ENCODE measurements at places on chromosomes 13 and 19.
A peak's percentile ranks its signal among the peaks of the same experiment; 100 is the strongest.

DNA sequence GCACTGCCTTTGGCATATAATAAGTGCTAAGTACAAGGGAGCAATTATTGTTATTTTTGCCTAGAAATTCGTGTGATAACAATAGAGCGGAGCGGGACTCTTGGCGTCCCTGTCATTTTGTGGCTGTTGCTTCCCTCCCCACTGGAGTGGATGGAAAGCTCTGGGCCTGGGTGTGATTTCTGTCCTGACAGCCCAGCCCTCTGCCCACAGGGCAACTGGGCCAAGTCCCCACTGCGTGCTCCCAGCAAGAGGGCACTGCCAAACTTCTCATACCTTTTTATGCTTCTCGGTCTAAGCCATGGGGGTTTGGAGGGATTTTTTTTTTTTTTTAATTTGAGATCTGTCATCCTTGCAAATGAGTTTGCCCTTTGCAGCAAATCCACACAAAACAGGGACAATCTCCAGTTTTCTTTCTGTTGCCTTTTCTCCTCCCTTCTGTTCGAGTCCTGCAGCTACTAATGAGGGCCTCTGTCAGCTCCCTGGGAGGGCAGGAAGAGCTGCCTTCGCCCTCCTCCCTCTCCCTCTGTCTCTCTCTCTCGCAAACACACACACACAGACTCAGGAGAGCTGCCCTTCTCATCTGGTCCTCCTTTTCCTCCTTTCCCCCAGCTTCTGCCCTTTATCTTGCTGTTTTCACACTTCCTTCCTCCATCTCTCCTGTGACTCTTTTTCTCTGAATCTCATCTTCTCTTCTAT lies 103.9 kb downstream of the DNAJC15 start:
- no peak for DNase-seq

DNA sequence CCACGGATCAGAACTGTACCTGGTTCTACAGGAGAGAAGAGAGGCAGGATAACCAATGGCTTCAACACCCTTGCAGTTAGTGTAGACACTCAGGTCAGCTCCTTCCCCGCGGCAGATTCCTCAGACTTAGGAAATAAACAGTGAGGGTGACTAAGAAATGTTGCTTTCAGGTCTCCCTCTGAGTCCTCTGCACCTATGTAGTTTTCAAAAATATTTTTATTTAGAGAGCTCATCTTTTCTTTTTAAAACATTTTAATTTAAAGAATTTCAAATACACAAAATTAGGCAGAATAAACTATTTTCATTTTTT lies 195.2 kb downstream of the KLF12 start:
- no peak for DNase-seq

DNA sequence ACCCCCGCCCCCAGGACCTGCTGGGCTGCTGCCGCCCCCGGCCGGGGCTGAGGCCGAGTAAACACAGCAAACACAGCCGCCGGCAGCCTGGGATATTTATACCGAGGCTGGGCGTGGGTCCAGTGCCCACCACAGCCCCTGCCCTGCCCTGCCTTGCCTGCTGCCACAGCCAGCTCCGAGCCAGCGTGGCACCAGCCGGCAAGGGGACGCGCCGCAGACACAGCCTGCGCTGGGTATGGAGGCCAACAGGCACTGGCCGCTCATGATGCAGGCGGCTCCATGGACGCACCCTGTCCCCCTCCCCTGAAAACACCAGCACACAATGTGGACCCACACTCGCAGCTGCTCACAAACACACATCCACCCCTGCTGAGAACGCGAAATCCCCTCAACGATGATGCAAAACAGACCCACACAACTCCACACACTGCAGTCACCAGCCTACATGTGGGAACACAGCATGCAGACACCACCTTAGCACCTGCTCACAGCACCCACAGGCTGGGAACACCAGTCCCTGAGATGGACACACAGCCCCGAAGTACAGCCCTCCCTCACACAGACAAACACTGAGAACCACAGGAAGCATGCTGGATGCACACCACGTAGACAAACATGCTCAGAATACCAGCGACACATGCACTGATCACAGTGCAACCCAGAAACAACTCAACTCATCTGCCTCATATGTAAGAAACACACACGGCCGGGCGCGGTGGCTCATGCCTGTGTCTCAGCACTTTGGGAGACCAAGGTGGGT lies 16.2 kb downstream of the CCDC97 start:
- DNase-seq, result no peak

DNA sequence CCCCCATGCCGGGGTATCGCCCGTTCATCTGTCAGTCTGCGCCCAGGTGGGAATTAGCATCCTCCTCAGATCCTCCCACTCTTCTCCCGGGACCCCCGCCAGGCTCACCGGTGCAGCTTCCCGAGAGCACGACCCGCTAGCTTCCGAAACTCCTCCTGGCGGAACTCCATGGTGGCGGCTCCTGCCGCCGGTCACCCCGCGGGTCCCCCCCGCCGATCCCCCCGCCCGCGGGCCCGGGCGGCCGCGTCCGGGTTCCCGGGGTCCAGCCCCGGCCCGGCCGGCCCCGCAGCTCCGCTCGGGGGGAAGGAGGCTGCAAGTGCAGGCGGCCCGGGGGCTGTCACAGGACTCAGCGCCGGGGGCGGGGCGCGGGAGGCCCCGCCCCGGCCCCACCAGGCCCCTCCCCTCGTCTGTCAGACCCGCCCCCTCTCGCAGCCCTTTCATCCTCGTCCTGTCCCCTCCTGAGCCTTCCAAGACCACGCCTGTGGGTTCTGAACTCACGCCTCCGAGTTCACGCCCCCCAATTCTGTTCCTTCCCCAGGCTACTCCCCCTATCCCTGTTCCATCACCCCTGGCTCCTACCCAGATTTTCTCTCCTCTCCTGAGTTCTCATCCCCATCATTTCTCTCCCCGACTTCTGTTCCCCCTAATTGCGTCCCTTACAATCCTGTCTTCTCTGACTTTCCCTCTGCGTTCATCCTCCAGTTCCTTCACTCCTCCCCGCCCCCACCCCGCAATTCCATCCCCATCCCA lies at the start of gene SLC17A7:
SLC17A7 (minus strand) TSS at position 318 of the 750 bp plus-strand sequence; CDS start at position 170, 148 bp downstream.
- no peak for DNase-seq

DNA sequence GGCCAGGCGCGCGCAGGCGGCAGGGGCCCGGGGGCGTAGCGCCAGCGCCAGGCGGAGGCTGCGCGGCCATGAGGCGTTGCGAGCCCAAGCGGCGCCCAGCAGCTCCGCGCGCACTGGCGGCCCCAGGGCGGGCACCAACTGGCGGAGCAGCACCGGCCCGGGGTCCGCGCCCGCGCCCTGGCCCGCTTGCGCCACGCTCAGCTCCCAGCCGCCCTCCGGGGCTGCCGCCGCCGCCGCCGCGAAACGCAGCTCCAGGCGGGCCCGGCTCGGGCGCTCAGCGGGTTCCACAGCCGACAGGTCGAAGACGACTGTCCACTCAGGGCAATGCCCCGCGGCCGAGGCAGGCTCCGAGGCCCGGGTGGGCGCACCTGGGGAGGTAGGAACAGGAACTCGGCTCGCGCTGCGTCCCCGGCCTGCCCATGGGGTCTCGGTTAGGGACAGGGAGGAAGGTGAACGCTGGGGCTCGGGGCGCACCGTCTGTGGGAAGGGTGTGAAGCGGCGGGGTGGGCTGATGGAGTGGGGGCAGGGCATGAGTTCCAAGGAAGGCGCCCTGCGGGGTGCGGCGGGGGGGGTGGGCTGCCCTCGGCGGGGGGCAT lies 26.8 kb downstream of the CERS1 start:
- DNase-seq, result no peak

- DNase-seq, result no peak
Measured at GRCh38 chr19:12411893-12412292, 10.8 kb upstream of the ZNF799 start.

- DNase-seq, result no peak
Measured at GRCh38 chr13:36038785-36039555, 92.2 kb downstream of the DCLK1 start.

GRCh38 chr19:2251106-2252054 lies 2.3 kb downstream of the AMH start:
- DNase-seq, result no peak

DNA sequence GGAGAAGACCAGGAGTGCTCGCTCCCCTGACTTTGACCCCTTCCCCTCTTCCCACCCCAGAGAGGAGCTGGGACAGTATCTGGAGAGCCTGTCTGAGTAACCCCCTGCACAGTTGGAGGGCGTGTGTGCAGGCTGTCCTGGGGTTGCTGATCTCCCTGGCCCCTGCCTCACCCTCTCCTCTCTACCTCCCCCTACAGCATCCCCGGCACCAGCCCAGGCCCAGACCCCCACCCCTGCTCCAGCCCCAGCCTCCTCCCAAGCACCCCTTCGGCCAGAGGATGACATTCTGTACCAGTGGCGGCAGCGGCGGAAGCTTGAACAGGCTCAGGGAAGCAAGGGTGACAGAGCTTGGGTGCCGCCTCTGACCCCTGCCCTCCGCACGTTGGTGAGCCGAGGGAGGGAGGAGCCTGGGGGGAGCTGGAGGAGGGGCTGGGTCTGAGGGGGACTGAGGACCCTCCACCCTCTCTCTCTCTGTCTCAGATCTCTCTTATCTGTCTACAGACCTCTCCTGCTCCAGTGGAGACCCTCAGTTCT lies 8.7 kb downstream of the PROSER3 start:
- DNase-seq, result no peak

DNA sequence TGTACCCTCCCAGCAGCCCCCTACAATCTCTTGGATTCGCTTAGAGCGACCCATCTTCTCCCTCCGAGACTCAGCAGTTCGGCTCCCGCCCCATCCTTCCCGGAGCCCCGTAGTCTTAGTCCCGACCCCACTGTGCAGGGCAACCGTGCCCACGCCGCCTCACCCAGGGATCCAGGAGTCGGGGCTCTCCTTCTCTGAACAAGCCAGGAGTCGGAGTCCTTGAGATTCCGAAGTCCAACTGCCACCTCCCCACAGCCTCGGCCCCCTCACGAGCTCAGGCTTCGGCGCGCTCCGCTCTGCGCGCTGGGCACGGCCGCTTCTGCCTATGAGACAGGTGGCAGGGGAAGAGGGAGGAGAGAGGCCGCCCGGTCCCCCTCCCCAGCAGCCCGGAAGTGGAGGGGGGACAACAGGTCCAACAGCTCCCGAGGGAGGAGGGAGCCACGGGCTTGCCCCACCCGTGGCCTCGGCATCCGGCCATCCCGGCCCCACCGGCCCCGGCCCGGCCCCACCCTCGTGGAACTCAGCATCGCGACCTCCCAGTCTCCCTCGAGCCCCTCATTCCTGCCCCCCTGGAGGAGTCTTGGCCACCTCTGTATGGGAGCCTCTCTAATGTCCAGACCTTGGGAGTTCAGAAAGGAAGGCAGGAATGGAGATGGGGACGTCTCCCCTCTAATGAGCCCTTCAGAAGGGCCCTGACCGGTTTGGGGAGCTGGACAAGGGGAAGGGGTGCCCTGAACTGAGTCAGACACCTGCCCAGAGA lies at the start of gene PHLDB3:
PHLDB3 (minus strand) TSS at position 321 of the 760 bp plus-strand sequence. CDS start 628 bp downstream, outside the sequence.
- DNase-seq, result no peak

DNA sequence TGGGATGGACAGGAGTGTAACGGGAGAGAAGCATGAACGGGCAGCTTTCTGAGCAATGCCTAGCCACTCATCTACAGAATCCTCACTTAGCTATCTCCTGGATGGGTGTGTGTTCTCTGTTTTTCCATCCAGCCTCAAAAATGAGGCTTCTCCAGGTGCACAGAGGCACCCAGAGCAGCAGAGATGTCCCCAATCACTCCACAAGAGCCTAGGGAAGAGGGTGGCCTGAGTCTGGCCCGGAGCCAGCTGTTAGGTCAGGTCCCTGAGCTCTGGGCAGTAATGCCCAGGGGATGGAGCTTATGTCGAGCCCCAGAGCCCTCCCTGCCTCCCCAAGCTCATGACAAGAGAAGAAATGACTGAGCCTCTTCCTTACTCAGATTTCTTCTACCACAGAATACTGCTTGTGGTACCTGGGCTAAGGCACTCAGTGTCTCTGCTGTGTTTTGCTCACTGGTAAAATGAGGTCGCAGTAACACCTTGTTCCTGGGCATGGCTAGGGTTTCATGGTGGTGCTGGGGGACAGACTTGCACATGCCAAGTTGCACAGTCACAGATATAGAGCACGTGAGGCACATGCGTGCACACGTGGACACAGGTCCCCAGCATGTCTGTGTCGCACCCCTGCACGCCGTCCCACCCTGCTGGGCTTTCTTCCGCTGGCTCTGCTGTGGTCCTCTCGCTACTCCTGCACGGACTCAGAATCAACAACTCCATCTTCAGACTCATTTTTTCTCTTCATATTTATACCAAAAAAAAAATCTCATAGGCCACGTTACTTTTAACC lies 86.6 kb upstream of the SOX1 start:
- DNase-seq, result no peak

DNA sequence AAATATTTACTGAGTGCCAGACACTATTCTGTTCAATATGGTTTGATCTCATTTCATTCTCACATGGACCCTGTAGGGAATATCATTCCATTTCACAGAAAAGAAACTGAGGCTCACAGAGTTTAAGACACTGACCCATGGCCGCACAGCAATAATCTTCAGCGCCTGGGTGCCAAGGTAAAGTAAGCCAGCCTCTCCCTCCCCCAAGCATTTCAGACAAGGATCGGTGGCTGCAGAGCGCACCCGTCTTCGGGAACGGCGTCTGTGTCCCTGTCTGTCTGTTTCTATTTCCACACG lies 4.3 kb upstream of the PDE4A start:
- no peak for DNase-seq

DNA sequence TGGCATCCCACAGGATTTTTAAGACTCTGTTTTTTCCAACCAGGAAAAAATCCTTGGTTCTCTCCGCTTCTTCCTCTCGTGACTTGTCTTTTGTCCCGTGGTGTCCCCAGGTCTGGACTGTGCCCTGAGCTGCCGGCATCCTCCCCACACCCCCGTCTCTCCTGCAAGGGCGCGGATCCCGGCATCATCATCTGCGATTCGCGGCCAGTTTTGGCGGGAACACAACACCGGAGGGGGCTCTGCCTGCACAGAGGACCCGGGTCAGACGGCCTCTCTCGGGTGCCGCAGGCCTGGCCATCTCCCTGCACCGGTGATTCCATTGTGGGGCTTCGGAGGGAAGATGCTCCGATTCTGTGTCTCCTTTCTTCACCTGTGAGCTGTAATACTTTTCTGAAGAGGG lies 18.8 kb upstream of the GAS6 start:
- DNase-seq, result no peak

DNA sequence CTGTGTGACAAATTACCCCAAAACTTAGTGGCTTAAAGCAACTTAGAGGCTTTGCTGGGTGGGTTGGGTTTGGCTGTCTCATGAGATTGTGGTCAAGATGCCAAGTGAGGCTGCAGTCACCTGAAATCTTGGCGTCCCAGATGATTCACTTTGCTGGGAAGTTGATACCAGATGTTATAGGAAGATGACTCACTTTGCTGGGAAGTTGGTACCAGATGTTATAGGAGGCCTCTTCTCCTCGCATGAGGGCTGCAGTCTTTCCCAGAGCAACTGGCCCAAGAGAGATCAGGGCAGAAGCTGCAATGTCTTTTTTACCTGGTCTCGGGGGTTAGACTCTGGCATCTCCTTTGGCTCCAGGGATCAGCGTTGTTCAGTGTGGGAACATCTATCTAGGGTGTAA lies 16.8 kb downstream of the TEX29 start:
- peak; percentile 2 for DNase-seq
